ENCODE measurements at places on chromosomes 12 and 14.

GRCh38 chr12:124396544-124397398, 101.9 kb downstream of the RFLNA start:
- no peak for DNase-seq

DNA sequence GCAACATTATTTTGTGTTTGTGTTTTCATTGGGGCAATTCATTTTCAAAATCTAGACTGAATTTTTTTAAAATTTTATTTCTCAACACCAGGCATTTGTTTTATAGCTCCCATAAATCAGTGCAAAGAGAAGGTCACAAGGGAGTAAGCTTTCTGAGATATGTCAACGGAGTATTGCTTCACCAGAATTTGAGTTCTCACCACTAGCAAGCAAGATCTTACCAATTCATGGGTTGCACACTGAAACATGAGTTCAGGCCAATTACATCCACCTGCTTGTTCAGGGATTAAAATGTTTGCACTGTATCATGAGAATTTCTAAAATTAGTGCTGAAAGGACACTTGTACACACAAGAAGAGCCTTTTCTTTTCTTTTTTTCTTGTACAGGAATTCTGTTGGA, 121.9 kb downstream of the CAND1 start:
- DNase-seq: no peak

GRCh38 chr12:33205981-33206380, 233.6 kb downstream of the SYT10 start:
- no peak for DNase-seq

GRCh38 chr12:47370421-47370820, 290.7 kb upstream of the AMIGO2 start:
- no peak for DNase-seq

DNA sequence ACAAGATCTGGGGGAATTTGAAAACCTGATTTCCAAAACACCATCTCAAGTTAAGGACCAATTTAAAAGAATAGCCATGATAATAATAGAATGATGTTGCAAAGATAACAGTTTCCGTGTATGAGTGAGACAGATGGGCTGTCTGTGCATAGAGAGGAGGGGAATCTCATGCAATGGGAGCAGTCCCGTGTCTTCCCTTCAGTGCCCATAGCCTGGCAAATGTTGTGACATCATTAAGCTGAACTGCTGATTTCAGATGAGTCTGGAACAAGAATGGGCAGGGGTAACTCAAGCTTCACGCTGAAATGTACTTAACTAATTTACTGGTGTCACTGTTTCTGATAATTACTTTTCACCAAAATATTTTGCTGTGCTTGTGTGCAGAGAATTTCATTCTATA, 454.0 kb downstream of the FOXG1 start:
- no peak for DNase-seq

DNA sequence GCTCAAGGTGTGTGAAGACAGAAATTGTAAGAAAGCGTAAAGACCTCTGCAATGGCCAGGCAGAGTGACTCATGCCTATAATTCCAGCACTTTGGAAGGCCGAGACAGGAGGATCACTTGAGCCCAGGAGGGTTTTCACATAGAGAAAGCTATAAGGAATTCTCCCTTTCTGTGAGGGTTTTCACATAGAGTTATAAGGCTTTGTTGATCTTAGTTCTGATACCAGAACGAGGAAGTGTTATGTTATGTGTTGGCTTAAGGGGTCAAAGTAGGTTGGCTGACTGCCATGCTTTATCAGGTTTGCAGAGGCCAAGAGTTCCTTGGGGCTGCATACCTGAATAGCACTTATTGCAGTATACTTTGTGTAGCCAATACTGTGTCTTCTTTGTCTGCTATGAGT, 139.1 kb downstream of the ERC1 start:
- peak; percentile 20 for DNase-seq

GRCh38 chr12:10182354-10183049, 3.7 kb downstream of the TMEM52B start:
- no peak for DNase-seq

GRCh38 chr12:14853961-14854360, 10.6 kb upstream of the ART4 start:
- no peak for DNase-seq

Measured in GM12865 (cell line).